ENCODE measurements at places on chromosomes 16 and 17.

GRCh38 chr16:30416624-30417528 is 9.5 kb downstream of the ZNF771 start:
- no peak for DNase-seq

DNA sequence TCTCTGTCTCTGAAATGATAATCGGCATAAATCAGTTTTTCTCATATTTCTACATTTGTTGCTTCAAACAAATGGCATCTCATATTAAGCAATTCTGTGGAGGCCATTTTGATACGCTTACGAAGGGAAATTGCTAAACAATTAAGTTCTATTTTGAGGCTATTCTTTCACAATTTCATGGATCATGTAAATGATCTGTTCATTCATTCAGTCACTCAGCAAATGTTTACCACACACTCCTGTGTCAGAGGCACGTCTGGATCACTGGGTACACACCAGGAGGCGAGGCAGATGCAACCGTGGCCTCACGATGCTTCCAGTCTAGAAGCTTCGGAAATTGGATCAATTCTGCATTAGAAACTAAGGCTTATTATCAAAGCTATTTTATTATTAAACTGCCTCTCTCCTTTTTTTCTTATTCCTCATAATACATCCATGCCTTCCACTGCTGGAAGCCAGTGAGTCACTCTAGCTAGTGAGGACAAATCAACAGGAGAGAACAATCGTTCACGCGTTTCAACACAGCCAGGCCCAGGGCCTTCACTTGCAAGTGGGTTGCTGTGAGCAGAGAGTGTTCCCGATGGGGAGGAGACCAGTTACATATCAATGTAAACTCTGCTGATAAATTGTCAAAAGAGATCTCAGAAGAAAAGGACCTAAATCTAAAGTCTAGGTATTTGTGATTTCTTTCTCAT is 11.3 kb upstream of the SLC39A11 start:
- no peak for DNase-seq

DNA sequence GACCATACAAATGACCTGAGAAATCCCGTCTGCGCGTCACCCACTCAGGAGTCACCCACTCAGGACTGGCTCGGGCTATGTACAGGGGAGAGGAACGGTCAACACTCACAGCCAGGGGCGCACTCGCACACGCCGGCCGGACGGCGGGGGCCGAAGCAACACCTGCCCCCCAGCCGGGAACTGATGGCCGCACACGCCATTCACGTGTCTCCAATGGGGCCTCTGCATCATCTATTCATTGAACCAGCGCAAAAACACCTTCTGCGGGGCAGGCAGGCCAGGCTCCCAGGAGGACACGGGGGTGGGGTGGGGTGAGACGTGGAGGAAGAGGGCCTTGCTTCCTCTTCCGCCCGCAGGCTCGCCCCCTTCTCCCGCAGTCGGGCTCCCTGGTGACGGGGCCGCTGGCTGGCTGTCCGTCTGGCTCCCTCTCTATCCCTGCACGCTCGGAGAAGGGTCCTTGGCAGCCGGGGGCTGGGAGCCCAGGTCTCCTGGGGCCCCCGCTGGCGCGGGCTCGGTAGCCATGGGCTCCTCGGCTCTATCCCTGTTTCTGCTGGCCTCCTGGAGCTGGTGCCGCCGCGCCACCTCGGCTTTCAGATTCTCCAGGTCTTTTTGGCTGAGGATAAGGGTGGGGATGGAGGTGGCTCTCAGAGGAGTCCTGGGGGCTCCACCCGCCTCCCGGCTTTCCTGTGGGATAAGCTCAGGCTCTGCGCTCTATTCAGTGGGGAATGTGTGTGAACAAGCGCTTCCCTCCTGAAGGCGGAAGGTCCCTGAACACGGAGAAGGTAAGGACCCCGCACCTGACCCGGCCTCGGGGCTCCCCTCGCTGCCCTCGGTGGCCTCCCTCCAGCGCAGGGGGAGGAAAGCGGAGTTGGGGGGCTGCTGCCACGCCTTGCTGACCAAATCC is 21.1 kb downstream of the CLUH start:
- no peak for DNase-seq

- DNase-seq, result no peak
Measured at GRCh38 chr17:76022285-76022684, 4.8 kb downstream of the EVPL start.

DNA sequence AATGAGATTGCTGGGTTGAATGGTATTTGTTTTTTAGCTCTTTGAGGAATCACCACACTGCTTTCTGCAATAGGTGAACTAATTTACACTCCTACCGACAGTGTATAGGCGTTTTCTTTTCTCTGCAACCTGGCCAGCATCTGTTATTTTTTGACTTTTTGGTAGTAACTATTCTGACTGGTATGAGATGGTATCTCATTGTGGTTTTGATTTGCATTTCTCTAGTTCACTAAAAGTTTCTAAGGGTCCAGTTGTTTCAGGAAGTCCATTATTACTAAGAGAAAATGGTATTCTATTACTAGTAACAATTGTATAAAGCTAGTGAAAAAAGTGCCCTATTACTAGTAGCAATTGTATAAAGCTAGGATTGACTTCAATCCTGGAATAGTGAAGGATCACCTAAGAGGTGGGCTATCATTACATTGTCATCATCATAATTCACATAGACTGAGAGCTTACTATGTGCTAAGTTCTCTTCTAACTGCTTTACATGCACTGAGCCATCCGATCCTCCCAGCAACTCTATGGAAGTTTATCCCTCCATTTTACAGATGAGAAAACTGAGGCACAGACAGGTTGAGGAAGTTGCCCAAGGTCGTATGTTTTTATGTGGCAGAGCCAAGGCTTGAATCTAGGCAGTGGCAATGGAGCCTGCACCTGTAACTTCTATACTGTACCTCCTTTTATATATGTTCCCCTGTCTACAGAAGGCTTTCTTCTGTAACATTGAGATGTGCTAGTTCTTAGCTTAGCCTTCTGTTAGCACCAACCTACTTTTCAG is 13.4 kb upstream of the SMIM36 start:
- no peak for DNase-seq

DNA sequence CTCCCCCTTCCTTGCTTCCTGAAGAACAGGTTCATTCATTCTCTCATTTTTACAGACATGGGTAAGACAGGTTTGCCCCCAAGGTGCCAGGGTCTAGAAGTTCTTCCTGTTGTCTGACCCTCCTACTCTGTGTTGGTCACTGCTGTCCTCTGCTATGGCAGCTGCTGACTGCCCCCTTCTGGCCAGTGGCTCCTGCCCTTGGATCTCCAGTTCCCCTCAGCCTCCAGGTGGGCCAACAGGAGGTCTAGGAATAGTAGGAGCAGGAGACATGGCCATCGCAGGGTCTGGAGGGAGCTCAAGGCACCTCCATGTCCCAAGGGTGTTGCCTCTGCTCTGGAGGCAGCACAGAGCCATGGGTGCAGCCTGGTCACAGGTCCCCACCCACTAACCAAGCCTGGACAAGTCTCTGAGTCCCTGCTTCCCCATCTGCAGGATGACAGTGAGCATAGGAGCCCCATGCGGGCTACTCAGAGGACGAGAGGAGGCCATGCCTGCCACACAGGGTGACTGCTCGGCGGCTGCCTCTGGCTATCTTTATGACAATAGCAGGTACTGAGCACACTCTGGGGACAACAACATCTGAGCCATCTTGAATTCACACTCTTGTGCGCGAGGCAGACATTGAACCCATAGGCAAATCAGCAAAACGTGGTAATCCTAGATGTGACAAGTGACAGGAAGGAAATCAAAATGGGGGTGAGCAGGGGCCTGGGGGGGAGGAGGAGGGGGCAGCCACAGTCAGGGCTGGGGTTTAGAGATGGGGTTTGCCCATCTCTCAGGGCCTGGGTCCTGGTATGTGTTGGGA is 27.0 kb upstream of the NXPH3 start:
- no peak for DNase-seq

DNA sequence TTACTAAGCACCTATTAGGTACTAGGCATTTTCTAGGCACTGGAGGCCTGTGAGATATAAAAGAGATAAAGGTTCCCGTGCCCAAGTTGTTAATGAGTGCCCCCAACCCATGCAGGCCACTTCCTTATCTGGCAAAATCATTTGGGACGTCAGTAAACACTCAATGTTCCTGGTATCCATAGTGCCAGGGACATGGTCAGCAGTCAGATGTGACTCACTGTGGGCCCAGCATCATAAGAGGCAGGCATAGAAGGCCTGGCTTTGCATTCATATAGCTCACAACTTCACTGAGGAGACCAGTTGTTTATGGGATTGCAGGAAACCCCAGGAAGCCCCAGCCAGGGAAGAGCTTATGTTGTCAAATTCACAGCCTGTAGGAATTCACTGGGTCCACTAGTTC is 81.1 kb downstream of the MRC2 start:
- DNase-seq, result no peak

DNA sequence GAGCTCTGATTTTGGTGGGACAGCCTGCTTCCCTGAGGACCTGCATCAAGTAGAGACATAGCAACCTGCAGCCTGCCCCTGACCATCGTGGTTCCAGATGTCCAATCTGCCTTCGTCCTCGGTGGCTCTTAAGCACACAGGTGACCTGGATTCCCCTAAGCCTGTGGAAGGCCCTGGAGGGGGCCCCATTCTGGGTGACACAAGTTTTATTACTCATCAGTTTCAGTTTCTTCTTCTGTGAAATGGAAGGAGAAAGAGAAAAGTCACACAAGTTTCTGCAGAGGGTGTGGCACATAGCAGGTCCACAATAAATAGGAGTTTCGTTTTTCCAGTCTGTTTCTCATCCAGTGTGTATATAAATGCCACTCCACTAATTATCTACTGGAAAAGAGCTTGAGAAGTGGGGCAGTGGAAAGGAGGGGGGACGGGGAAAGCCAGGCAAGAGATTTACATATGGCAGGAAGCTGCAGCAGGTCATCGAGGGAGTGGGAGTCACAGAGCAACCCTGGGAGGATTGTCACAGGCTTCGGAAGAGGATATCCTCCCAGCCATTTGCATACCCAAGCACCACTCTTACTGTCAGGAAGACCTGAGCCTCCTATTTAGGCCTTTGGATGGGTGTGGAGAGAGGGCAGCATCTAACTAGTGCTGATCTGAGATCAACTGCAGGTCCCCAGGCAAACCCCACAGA is 10.0 kb upstream of the NOS2 start:
- DNase-seq, result no peak

- no peak for DNase-seq
Measured at GRCh38 chr17:73360961-73361761, 49.4 kb upstream of the CDC42EP4 start.

DNA sequence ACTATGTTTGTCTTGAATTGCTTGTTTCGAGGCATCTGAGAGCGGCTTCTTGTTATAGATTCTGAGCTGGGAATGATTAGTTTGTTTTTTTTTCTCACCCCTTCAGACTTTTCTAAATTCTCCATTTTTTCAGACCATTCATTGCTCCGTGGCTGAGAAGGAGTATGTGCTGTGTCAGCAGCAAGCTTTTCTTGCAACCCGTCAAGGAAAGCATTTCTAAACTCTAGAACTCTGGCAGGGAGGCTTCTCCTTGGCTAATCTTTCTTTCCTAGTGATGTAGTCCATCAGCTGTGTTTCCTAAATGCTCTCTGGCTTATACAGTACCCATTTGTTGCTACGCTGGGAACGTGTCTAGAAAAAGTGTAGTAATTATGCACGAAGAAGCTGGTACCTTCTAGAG is 133.5 kb downstream of the FTO start:
- DNase-seq, result no peak

DNA sequence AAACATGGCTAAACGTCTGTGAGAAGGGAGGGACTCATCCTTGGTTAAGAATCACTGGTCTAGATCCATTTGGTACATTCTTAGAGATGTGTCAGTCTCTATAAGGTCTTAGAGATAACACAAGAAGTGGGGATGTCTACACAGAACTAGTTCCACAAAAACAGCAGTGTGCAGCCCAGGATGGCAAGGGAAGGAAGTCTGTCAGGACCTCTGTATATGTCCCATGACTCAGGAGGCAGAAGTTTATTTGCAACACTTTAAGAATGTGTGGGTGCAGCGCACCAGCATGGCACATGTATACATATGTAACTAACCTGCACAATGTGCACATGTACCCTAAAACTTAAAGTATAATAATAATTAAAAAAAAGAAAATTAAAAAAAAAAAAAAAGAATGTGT is 548.5 kb upstream of the SOX9 start:
- no peak for DNase-seq

GRCh38 chr17:3865176-3865575 is 19.1 kb upstream of the NCBP3 start:
- peak; percentile 82 for DNase-seq

DNA sequence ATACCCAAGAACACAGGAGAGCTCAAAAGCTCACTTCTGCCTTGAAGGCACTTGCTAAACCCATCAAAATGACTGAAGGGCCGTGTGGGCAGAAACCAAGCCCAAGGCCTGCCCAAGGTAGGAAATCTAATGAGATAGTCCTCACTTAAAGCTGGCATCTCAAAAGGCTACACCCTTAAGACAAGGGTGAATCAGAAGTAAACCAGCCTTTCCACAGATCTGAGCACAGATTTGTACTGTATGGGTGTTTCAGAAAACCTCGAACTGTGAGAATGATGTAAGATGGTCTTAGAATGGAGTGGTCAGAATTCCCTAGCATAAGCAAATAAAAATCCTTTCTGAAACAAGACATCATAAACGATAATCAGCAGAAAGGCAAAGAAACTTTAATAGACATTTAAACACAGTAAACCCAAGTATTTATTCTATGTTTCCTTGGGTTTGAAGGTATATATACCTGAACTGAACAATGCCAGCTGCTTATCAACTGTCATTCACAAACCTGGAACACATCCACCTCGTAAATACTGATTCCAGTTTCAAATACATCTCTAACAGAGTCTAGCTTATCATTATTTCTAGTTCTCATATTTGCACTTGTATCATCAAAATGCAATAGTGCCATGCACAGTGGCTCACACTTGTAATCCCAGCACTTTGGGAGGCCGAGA is 37.8 kb downstream of the GLG1 start:
- DNase-seq, result no peak

GRCh38 chr16:59201160-59201559 is 467.0 kb upstream of the GOT2 start:
- DNase-seq, result no peak

DNA sequence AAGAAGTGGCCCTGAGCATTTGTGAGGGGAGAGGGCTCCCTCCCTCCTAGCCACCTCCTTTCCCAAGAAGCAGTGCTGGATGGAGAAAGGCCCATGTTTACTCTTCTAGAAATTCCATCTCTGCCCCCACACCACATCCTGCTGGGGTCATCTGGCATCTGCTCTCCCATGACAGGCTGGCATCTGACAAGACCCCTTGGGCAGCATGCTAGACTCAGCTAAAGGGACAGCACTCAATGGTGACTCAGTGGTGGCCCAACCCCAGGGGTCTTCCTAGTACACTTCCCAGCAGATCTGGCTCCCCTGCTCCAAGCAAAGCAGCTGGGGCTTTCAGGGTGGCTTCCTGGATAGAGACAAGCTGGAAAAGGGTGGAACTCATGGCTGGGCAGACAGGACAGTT is 14.4 kb downstream of the SLC38A7 start:
- no peak for DNase-seq

Measured in H54 (cell line).